ENCODE measurements at places on chromosomes 4 and X.

- DNase-seq = no peak
These were observed at the start of gene GLRB for GRCh38 chr4:157075811-157076577. Gene GLRB (plus strand): TSS chr4:157076150. CDS start chr4:157078025, 1,875 bp downstream.

DNA sequence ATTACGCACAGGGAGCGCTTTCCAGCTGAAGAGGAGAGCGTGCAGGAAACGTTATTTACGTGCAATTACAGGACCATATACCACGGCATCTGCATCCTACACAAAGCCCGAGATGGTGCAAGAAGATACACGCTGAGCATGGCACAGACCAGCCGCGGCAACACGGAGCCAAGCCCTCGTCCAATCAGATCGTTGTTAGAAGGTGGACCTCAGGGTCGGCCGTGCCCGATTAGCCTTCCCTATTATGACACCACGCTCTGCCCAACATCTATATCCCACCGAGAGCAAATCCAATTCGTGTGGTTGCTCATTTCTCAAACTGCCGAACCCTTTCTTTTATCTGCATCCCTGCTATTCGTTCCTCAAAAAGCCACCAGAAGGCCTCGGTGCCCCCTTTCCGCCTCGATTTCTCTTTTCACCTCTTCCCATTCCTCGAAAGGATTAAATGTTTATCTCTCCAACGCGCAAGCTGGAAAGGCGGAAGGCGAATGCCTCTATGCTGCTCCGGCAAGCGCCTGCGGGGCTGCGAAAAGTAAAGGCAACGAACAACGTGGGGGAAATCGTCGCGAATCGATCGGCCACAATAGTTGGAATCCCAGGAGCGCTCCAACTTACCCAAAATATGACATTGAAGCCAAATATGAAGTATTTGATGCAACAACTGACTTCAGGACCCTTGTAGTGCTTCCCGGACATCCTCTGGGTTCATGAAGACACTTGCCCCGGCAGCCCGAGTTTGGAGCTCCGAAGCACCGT lies 702 bp downstream of the TSPAN5 start:
- peak; percentile 34 for DNase-seq

- DNase-seq = no peak
These were observed 87.1 kb downstream of the BEND2 start for GRCh38 chrX:18133605-18134004.

DNA sequence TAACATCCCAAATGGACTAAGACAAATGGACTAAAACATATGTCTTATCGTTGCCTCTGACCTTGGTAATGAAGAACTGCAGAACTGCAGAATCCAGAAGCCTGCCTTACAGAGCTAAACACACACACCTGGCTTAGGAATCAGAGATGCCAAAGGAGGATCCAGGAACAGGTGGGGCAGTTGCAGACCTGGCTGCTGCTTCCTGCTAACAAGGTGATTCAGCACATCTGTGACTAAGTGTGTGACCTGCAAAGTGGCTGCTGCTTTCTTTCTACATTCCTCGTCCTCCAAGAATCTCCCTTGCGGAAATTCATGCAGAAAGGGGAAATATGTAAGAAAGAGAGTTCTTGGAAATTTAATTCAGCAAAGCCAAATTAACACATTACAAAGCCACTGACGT lies 96.8 kb upstream of the NLGN4X start:
- no peak for DNase-seq

- DNase-seq = no peak
These were observed 58.0 kb upstream of the KLHL13 start for GRCh38 chrX:118174516-118175098.

GRCh38 chr4:144208074-144208473 lies 67.6 kb upstream of the GYPA start:
- DNase-seq = no peak

DNA sequence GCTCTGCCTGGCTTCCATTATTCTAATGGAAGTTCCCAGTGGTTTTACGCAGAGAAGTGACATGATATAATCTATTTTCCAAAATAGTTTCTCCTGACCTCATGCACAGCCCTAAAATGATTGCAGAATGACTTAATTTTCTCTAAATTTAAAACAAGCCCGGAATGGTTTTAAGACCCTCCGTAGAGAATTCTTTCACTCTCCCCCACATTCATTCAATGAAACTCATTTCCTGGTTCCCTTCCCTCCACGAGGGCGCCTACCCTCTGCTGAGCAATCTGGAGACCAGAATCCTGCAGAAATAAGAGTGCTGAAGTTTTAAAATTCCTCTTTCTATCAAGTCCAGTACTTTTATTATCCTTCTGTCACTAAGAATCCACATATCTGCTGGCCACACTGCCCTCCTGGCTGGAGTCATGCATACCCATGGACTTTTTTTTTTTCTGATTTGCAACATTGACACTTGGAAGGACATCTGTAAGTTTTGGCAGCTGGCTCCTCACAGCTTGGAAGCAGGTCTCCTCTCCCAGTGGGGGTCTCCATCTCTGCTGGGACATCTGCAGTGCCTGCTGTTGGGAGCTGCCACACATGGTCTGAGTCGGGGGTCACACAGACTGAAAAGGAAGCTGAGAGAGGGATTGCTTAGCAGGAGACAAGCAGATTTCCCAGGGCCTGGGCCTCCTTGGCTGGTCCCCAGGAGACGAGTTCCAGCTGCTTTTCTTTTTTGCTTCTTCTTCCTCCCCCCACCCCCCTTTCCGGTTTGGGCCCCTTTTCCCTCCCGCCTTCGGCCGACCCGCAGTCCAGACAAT lies 86.1 kb downstream of the SOWAHB start:
- no peak for DNase-seq

DNA sequence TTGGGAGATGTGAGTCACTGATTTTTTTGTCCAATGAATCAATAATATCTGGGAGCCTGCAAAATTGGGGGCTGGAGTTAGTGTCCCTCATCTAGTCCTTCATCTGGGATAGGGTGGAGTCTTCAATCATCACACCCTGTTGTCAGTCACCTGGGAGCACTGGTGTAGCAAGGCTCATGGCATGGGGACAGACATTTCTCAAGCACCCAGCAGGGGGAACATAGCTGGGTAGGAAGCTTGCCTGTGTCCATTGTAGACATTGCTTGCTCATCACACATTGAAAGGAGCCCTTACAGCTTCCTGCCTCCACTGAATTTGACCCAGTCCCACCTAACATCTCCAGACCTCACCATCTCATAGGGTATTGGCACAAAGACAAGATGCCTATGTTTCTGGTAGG lies 61.2 kb downstream of the SEL1L3 start:
- no peak for DNase-seq

DNA sequence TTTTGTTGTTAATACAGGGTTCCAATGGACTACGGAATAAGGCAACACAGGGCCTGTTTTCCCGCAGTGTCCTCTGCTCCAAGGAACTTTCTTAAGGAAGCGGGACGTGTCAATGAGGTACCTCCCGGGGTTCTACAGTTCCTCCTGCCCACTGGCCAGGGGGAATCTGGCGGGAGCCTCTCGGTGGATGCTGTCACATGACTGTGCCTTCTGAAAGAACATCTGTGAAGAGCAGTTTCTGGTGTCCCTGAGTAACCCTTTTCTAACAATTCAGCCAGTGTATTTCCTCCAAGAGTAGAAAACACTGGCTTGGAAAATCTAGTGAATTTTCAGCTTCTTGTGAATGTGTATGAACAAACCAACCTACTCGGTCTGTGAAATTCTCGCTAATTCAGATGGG lies 32.7 kb downstream of the MFAP3L start:
- DNase-seq = no peak

DNA sequence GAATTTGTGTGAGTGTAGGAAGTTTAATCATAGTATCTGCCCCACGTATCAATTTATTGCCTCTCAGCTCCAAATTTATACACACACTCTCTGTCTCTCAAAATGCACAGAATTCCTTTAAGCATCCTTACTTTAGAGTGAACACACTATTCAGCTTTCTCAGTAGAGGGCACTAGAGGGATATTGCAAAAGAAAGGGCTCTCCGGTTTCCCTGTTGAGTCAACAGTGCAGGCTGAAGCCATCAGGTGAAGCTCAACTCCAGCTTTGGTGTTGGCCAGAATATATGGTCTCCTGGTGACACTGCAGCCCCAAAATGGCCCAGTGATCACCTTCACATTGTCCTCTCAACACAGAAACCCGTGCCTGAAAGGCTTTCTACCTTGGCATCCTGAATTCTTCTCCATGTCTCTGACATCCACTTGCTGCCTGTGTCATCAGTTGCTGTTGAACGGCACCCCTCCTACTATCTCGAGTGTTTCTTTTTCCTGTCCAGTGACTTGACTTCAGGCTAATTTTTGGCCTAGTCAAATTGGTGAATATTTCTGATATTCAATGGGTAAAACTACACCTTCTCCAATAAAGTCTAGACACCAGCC lies 670.5 kb downstream of the GABRG1 start:
- DNase-seq = no peak

GRCh38 chr4:127759893-127760292 lies 22.2 kb upstream of the HSPA4L start:
- no peak for DNase-seq

- no peak for DNase-seq
These were observed 21.8 kb downstream of the RPS6KA3 start for GRCh38 chrX:20244931-20245330.

DNA sequence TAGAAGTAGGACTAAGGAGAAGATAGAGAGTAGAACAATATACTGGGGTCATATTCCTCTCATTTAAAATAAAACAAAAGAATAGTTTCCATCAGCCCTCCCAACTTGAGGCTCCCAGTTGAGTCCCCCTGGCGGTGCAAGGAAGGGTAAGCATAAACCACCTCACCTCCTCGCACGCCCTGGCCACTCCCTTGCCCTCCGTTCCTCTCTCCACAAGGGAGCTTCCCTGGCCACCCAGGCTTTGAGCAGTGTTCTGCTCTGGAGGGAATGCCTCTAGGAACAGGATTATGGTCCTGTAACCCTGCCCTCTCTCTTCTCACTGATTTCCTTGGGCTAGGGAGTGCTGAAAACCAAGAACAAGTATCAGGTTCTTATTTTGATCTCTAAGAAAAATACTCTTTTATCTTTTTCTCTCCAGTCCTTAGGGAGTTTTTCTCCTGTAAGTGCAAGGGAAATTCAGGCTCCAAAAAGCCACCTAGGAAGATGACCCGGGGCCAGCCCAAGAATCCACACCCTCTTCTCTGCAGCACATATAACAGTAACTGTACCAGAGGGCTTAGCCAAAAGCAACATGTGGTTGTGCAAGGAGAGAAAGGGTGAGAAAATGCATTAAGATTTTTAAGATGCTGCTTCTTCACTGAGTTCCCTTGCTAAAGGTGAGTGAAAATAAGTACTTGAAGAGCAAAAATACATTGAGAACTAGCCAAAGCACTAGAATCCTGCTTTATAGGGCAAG lies 69.9 kb downstream of the USP38 start:
- DNase-seq = no peak

DNA sequence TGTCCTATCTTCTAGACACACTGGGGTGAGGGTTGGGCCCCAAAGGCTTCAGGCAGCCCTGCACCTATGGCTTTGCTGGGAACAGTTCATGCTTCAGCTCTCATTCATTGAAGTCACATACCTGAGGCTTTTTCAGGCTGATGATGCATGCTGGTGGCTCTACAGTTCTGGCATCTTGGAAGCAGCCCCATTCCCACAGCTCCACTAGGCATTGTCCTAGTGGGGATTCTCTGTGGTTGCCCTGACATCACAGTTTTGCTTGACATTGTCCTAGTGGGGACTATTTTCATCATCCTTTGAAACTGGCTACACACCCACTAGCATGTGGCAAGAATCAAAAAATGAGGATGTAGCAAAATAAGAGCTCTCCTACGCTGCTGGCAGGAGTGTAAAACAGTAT lies 37.7 kb upstream of the C4orf17 start:
- DNase-seq = no peak

- no peak for DNase-seq
These were observed 187.6 kb downstream of the TSPAN5 start for GRCh38 chr4:98470831-98471230.

DNA sequence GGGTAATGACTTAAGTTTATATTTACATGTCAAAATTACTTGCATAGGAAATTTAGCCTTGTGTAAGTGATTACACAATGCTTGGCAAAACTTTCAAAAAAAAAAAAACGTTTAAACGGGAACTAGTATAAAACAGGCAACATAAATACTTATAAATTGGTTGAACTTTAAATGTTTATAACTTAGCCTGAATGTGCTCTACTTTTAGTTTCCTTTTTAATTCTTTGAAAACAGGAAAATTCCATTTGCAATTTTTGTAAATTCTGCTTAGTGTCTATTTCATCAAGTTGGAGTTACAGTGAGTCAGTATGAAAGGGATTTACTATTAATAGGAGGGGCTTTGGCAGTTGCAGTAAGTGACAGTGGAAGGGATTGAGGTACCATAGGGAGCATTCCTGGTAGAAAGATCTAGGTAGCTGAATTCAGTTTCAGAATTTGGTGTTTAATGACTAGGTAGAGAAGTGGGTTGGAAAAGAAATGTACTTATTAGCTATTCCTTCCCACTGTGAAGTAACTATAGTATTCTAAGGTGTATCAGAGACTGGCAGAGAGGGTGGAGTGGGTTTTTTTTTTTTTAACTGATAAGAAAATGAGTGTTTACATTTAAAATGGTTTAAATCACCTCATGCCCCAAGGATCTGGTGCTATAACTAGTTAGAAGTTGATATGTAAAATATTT lies 2.8 kb downstream of the STAG2 start:
- DNase-seq = no peak

DNA sequence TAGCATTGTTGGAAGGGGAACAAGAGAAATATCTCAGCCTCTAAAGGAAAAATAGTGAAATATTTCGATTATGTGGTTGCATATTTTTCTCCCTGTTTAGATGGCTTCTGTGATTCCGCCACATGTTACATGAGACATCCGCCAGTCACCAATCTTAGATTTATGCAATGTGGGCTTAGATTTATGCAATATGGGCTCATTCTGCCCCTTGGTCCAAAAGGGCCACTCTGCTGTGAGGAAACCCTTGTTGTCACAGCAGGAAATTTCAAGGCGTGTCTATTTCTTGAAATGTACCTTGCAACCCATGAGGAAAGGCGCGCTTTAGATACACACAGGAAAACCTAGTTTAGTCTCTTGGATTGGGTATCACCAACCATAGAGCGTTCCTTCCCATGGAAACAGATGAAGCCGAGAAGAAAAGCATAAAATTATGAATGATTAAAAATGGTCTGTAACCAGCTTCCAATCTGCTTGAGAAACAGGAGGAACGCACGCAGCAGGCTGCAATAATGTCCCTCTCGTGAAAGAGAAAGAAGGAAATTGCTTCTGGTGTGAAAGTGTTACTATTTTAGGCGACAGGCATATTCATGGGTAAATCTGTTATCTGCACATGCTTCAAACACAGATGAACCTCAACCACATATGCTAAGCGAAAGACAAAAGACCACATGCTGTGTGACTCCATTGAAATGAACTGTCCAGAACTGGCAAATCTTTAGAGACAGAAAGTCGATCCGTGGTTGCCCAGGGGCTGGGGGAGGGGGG lies 3.7 kb downstream of the RS1 start:
- DNase-seq = no peak

GRCh38 chr4:169948271-169948670 lies 77.9 kb downstream of the MFAP3L start:
- no peak for DNase-seq

GRCh38 chr4:186957952-186958555 lies 234.4 kb upstream of the FAT1 start:
- no peak for DNase-seq

DNA sequence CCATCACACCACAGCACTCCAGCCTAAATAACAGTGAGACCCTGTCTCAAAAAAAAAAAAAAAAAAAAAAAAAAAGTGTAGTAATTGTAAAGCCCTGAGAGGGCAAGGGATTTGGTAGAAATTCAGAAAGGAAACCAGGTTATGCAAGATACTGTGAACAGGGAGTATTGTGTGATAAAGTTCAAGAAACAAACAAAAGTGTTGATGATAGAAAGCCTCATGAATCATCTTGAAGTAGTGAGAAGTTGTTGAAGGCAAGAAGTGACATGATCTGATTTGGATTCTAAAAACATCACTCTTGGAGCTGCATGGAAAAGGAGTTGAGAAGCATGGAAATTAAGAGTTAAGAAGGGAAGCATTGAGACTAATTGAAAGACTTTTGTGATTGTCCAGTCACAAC lies 102.2 kb downstream of the RAP1GDS1 start:
- no peak for DNase-seq

Measured in cerebellar nuclear complex (tissue), 1 donor.